ENCODE measurements at places on chromosomes 16 and 17. TPM values are rescaled to one million over a fixed set of nuclear protein-coding genes. Genes with fewer than 3 reads are reported as not detected.

The SKAP1 gene
- not detected for total RNA-seq

- no peak for DNase-seq
Observed at GRCh38 chr17:77810536-77810935, 148.0 kb upstream of the TNRC6C start.

The KRTAP9-4 gene
- not detected for total RNA-seq

DNA sequence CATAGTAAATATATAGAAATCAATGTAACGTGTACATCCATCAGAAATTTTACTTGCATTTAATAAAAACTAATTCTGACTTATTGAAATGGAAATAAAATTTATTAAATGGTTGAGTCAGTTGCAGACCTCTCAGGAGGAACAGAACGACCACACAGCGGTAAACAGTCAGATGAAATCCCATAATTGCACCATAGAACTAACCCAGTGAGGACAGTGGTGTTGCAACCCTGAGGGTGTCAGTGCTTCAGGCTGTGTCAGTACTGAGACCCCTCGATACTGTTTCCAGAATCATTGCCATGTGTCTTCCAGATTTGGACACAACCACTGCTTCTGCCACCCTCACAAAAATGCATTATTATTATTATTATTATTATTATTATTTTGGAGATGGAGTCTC, 29.0 kb upstream of the SSTR2 start:
- DNase-seq: no peak

DNA sequence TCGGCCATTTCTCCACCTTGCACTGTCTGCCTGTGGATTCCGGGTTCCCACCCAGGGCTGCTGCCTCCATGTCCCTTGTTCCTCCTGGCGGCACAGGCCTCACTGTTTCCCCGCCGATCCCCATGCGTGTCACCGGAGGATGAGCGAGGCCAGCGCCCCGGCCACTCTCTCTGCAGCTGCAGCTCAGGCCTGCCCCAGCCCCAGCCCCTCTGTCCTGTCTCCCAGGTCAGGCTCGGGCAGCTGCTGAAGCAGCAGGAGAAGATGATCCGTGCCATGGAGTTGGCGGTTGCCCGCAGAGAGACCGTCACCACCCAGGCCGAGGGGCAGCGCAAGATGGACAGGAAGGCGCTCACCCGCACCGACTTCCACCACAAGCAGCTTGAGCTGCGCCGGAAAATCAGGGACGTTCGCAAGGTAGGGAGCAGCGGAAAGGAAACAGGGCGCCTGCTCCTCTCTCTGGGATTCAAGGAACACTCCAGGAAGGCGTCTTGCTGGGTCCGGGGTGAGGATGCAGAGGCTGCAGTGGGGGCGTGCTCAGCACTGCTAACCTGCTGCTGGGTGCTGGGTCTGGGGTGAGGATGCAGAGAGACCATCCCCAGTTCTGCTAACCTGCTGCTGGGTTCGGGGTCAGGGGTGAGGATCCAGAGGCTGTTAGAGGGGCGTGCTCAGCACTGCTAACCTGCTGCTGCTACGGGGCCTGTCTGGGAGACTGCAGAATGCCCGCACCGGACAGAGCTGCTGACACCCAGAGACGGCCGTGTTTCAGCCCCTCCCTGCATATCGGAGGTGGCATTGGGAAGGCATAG, 6.1 kb upstream of the GAA start:
- DNase-seq: no peak

- no peak for DNase-seq
Observed at GRCh38 chr16:971981-972315, 1.2 kb upstream of the LMF1 start.

GRCh38 chr17:55163408-55163807, 101.4 kb upstream of the HLF start:
- no peak for DNase-seq

DNA sequence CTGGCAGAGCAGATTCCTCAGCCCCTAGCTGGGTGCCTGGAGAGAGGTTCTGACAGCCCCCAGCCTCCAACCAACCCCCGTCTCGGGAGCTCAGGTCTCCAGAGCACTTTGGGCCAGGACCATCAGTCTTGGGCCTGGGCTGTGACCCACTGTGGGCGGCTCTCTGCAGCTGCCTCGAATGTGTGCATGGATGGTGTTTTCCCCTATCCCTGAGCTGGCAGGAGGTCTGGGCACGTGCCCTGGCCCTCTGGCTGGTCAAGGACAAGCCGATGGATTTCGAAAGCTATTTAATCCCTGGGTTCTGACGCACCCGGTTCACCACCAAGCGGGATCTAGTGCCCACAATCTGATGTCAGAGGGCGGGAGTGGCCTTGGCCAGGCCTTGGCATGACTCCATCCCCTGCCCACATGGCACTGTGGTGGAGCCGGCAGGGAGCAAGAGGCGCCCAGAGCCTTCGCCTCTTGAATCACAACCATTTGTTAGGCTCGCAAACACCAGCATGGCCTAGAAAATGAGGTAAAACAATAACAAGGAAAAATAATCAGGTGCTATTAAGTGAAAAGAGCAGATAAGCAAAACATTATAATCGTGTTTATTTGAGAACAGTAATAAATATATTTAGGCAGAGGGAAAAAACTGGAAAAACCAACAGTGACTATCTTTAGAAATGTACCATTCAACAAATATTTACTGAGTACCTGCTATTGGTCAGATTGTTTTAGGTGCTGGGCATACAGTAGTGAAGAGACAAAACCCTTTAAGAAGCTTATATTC, 69.3 kb upstream of the TOB1 start:
- peak; percentile 84 for DNase-seq

The PDILT gene
- not detected for total RNA-seq

The TBC1D28 gene
- 0.16 TPM for total RNA-seq

DNA sequence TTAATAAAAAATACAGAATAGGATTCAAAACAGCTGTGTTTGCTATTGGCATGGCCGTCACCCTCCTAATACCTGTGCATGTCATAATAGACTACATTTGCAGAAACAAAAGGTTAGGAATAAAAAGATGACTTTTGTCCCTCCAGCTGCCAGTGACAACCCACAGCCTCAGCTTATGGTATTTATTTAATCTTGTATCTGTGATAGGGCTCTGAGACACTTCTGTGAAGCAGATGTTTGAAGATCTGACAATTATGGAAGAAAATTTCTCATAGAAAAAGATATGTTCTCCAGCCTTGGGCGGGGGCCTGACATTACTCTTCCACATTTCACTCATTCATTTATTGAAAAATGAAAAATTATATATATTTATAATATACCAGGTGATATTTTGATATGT, 62.2 kb downstream of the PITPNC1 start:
- no peak for DNase-seq

GRCh38 chr16:24850289-24850938, 4.7 kb downstream of the SLC5A11 start:
- no peak for DNase-seq

- DNase-seq: no peak
Observed at GRCh38 chr16:12207939-12208338, 231.4 kb downstream of the SNX29 start.

- no peak for DNase-seq
Observed at GRCh38 chr17:51234162-51234561, 25.7 kb downstream of the MBTD1 start.

- no peak for DNase-seq
Observed at GRCh38 chr17:66386498-66387351, 84.3 kb downstream of the PRKCA start.

The HBM gene
- total RNA-seq: not detected

- no peak for DNase-seq
Observed at GRCh38 chr16:73553941-73554660, 506.2 kb upstream of the ZFHX3 start.

Data from dorsolateral prefrontal cortex (tissue), 122 donors.